ENCODE measurements at places on chromosomes 4 and X.

GRCh38 chrX:93932471-93933220 is 258.6 kb downstream of the FAM133A start:
- DNase-seq: no peak

DNA sequence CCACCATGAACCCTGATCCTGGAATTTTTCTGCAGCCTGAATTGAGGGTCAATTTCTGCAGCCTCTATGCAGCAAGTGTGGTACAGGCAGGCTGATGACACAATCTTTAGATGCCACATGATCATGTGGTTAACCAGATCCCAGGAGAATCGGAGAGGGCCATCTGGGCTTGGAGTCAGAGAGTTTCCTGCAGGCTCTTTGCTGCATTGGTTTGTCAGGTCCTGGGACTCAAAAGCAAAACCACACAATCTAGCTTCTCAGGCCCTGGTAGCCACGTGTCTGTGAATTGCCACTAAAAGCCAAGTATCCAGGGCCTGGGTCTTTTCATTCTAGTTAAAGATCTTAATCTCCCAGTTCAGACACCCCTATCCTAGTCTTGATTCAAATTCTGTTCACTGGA is 464.5 kb downstream of the BCOR start:
- no peak for DNase-seq

- no peak for DNase-seq
Observed at GRCh38 chr4:1488831-1489638, 82.8 kb upstream of the NKX1-1 start.

- no peak for DNase-seq
Observed at GRCh38 chr4:59127743-59128142, 2017.6 kb upstream of the IGFBP7 start.

DNA sequence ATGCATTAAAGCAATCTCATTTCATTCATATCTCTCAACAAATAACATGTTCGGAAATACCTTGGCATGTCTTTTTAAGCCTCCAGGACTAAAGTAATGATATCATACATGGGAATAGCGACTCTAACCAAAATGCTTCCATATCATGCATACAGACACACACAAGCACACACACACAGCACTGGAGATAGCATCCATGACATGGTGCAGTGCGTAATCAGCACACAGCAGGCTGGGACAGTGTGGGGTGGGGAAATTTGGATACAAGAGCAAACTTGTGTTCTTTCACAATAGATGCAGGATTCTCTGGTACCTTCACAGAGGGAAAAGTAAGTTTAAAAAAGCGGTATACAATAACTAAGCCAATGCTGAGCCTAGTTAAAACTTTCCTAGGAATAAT is 132.3 kb upstream of the HPGD start:
- no peak for DNase-seq

GRCh38 chr4:153916273-153916755 is 127.4 kb upstream of the SFRP2 start:
- DNase-seq: no peak

GRCh38 chrX:56783450-56783831 is 54.4 kb downstream of the NBDY start:
- no peak for DNase-seq

DNA sequence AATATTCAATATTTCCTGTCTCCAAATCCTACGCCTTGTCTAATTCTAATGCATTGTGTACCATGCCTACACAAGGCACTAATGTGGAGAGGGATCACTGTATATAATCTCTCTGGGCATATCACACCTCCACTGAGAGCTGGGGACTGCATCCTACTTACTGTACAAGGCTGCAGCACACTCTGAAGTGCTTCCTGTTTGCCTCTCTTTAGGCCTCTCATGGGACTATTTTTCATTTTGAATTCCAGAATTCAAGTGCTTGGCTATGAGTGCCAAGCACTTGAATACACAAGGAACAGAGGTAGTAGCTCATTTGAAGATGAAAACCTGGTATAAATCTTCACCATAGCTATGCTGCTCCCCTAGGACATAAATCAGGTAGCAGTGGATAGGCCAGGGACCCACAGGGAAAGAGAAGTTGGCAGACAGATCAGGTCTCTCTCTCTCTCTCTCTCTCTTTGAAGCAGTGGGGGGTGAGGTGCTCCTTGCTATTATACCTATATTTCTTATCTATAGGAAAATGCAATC is 229.7 kb upstream of the MBNL3 start:
- DNase-seq: no peak

- no peak for DNase-seq
Observed at GRCh38 chr4:112127803-112128202, 17.5 kb upstream of the FAM241A start.

GRCh38 chr4:25103418-25103817 is 56.8 kb downstream of the SEPSECS start:
- no peak for DNase-seq

DNA sequence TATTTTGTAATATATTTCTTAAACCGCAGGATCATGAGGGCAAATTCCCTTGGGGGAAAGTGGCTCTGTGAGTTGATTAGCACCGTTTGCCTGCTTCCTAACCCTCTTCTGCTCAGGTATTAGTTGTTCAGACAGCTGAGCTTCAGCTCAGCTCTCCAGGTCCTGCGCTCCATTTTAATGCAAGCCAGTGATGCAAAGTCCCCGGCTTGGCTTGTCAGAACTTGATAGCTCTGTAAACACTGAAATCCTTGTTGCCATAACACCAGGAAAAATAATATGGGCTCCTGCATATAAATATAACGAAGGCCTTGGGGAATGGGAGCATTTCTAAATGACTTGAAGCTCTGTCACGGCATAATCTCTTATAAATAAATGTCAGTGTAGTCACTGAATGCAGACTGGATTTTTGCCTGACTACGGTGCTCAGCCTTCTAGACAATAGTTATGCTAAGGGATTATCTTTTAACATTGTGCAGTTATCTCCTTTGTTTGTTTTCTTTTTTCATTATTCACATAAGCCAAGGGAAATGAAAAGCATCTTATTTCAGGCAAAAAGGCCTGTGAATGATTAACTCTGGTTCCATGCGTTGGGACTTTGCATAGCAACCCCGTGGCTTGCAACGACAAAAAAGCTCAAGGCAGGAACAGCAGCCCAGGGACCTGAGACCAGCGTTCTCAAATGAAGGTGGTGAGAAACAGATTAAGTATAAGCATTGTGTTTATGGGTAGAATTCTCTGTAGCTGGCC is 253.2 kb downstream of the SPRY1 start:
- peak; percentile 83 for DNase-seq

- DNase-seq: no peak
Observed at GRCh38 chr4:84973856-84974255, 7.4 kb upstream of the WDFY3 start.

GRCh38 chrX:104135677-104136076 is 21.1 kb downstream of the SLC25A53 start:
- DNase-seq: no peak

- no peak for DNase-seq
Observed at GRCh38 chrX:45353456-45353855, 152.8 kb upstream of the DIPK2B start.

DNA sequence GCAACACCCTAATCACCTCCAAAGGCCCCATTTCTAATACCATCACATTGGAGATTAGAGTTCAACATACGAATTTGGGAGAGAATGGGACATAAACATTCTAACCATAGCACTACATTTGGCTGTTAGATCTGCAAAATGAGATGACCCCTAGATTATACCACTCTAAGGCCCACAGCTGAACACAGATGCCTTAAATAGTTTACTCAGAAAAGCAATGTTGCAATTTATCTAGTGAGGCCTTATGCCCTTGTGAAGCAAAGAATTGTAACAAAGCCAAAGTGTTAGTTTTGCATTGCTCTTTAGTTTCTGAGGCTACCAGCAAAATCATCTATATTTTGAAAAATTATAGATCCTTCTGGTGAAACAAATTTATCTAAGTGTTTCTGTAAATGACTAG is 31.6 kb upstream of the ARHGEF6 start:
- no peak for DNase-seq

GRCh38 chrX:100263650-100264049 is 146.4 kb downstream of the PCDH19 start:
- DNase-seq: no peak

DNA sequence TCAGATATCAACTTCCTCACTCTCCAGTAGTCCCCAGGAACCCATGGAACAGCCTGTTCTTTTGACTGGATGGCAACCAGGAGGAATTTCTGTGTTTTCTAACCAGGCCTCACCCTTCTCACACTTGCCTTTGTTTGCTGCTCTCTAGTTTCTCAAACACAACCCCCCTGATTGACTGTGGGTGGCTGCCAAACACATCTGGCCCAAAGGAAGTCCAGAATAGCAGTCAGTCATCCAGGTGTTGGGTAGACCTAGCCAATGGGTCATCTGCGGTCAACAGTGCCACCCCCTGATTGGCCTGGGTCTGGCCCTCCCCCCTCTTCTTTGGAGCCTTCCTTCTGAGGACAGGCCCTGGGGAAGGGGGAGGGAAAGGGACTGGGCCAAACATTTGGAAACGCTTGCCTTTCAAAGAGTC is 53.7 kb downstream of the MSX1 start:
- no peak for DNase-seq

- no peak for DNase-seq
Observed at GRCh38 chrX:151609222-151609621, 45.7 kb downstream of the PASD1 start.

DNA sequence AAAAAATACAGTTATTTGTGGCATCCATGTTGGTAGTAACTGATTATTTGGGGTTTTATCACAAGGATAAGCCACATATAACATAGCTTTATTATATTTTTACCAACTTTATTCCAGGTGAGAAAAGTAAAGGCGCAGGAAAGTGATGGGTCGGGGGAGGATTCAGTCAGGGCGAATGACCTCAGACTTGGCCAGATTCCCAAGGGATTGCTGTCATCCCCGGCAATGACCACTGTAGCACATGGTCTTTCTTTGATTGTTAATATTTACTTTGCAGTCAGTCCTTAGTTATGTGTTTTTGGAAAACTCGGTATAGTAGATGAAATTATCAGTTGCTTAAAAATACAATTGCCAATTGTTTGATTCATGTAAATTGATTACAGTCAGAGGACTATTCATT is 17.6 kb downstream of the GRIA3 start:
- DNase-seq: no peak

DNA sequence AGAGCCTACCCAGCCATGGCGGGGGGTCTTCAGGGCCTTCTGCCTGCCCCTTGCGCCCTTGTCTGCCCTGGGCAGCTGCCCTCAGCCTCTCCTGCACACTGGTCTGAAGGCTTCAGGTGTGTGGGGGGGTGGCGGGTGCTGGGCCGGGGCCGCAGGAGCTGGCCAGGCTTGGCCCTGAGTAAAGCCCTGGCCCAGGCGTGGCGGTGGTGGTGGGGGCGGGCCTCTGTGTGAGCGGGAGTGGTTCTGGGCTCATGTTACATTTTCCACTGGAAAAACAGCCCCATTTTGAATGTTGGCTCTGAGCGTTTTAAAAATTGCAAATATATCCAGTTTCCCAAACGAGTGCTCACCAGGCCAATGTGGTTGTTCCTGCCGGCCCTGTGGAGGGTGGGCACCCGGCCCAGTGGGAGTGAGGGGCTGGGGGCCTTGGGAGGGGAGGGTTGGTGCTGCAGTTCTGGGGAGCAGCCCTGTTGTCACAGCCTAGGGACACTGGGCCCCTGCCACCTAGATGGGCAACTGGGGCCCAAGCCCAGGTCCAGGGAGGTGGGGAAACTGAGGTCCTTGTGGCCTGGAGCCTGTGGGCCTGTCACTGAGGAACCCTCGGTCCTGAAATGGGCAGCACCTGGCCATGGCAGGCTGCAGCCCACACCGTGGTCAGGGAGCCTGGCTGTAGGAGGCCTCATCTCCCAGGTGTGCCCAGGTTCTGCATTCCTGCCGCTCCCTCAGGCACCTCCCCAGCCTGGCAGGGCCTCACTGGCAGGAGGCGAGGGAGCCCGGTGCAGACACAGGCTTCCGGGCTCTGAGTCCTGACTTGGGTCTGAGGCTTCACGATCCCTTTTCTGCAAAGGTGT is 28.3 kb downstream of the FGFRL1 start:
- no peak for DNase-seq

- no peak for DNase-seq
Observed at GRCh38 chr4:24278693-24279092, 305.7 kb downstream of the DHX15 start.

DNA sequence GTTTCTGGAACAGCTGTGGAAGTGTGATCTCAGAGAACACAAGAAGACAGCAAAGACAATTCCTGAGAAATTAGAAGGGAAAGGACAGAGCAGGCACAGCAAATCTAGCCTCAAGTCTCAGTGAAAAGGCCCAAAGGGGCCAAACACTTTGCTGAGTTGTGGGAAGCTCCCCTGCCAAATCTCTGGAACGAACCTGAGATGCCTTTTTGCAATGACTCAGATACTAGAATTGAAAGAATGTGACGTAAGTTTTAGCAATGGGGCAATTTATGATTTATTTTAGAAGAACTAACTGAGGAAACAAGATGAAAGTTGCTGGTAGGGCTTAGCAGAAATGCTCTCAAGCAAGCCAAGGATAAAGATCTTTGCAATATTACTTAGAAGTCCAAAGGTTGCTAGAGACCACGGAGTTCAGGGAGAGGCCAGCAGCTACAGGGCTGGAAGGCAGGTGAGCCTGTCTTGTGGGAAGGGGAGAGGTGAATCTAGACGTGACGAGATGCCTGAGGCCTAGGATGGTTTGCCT is 92.8 kb downstream of the AMELX start:
- no peak for DNase-seq

- DNase-seq: no peak
Observed at GRCh38 chr4:123463869-123464268, 67.3 kb downstream of the SPRY1 start.

GRCh38 chr4:70715097-70715496 is 6.7 kb upstream of the RUFY3 start:
- DNase-seq: no peak

DNA sequence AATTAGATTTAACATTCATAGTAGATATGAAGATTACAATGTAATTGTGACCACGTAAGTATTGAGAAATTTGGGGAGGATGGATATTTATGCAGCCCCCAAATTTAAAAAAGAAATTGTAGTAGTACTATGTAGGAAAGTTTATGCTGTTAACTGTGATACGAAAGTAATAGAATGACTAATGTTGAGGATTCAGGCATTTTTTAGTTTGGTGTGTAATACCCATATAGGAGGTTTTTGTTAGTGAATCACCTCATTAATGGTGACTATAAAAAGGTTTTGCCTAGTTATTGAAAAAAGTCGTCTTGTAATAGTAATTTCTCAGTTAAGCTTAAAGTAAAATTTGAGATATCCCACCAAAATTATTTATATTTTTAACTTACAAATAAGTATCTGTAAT is 67.2 kb downstream of the SMARCAD1 start:
- DNase-seq: no peak

DNA sequence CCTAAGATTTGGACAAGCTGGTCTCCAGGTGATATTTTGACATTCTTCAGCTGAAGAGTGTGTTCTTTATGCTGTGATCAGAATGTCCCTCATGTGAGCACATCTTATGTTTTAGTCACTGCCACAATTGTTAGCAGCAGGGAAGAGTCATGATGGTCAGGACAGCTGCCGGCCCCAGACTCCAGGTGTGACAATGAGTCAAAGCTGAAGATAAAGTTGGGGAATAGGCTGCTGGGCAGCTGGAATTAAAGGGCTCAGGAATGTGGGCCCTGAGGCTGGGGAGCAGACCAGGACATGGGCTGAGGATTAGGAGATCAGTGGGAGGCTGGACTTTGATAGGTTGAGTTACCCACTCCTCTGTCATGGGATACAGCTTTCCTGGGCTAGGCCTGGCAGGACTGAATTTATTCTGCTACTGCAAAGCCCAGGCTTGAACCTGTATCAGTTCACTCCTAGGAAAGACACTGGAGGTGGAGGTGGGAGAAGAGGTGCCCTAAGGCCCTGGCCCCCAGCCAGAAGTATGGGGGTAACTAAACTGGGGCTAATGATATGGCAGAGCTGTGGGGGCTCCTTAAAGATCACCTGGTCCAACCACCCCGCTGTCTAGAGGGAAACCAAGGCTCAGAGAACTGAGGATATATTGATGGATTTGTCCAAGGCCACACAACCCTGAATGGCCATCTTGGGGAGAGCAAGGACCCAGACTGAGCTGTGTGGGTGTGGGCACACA is 119.5 kb downstream of the PJA1 start:
- DNase-seq: no peak

Measured in COR-L47 (cell line).